ENCODE measurements at places on chromosomes 5 and 9.

DNA sequence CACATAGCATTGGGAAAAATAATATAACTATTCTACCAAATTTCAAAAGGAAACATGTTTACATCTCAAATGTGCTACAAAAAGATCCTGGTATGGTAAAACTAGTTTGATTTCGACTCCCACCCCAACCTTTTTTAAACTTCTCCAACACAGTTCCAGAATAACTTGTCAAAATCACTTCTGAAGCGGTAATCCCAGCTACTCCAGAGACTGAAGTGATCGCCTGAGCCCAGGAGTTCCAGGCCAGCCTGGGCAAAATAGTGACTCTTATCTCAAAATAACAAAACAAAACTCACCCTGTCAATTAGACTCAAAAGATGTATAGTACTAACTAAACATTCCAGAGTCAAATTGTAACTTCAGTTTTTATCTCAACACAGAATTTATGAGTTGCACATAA, 71.3 kb upstream of the RNF38 start:
- no peak for DNase-seq

GRCh38 chr5:104952876-104953275, 1390.3 kb upstream of the NUDT12 start:
- no peak for DNase-seq

GRCh38 chr9:121816845-121817450, 165.5 kb downstream of the DAB2IP start:
- DNase-seq, result no peak

DNA sequence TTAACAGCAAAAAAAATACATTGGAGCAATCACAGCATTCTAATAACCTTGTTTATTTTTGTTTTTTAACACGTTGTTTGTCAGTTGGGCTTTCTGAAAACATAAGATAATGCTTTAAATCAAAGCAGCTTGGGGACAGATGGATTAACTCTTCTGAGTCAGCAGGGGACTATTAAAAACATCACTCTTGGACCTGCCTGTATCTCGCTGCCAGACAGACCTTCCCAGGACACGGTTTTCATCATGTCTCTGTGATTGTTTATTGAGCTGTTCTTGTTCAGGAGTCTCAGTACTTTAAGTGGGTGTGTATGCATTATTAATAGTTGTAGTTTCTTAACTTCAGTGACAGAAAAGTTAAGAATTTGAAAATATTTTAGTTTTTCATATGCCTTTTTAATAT, 173.2 kb downstream of the SH3GL2 start:
- no peak for DNase-seq

- DNase-seq, result no peak
Measured at GRCh38 chr5:72647806-72648205, 140.6 kb upstream of the ZNF366 start.

- peak; percentile 74 for DNase-seq
Measured at GRCh38 chr5:122845229-122846050, at the start of gene SNX24. Gene SNX24, plus strand, starts transcription at chr5:122845613. Its CDS starts 21 bp downstream, at chr5:122845634.

DNA sequence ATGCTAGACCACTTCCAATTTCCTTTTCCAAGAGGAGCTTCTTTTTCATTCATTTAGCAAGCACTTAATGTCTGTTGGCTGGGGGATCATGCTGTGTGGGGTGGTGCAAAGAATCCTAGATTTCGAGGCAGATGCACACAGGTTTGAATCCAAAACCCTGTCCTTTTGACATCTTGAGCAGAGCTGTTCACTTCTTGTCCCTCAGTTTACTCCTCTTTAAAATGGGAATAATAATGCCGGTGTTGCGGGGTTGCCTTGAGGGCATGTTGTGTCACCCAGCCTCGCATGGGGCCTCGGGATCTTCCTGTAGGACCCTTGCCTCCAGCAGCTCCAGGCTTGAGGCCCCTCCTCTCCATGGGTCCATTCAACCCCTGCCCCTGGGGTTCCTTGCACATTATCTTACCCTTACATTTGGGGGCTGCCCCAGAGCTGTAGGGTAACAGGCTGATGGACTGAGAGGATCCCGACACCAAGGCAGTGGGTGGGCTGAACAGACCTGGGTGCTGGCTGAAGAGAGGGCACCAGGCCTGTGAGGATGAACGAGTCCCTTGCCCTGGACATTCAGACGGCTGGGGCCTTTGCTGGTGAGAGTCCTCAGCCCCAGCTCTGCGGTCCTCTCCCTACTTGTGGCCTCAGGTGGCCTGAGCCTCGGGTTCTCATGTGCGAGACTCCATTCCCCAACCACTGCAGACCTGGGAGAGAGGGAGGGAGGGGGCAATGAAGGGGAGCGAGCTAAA, 145.8 kb downstream of the BARX1 start:
- DNase-seq, result no peak

GRCh38 chr5:4847766-4848165, 292.4 kb upstream of the ADAMTS16 start:
- DNase-seq, result no peak

- no peak for DNase-seq
Measured at GRCh38 chr5:35488055-35488454, 129.6 kb upstream of the SPEF2 start.

DNA sequence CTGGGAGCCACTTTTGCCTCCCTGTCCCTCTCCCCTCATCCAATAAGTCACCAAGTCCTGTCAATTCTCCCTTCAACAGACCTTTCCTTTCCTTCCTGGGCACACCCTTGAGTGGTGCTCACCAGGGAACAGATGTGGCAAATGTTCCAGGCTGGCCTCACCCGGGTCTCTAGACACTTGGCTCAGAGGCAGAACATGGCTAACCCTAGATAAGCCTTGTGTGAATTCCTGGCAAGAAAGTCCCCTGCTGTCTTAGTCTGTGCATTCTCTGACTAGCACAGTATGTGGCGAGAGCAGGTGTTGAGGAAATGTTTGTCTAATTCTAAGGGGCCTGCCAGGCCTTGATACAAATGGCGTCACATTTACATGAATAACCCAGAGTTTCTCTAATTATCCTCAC, 41.2 kb upstream of the PTGS1 start:
- DNase-seq, result no peak

DNA sequence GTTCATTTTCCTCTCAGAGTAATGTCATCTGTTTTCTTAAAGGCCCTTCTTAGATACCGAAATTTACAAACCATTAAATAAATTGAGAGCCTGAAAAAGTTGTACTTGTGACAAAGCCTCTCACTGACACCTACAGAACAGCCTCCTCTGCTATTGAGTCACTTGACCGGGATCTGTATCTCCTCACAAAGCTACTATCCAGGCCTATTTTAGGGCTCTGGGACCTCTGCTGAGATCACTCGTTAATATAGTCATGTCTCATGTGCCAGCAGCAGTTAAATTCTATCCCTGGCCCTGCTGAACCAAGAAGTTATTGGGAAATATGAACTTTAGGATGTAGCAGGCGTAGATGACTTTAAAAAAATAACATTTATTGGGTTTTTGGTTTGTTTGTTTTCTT, 31.1 kb downstream of the FBXO38 start:
- DNase-seq, result no peak

GRCh38 chr9:123234853-123235252, 33.5 kb downstream of the STRBP start:
- DNase-seq, result no peak

DNA sequence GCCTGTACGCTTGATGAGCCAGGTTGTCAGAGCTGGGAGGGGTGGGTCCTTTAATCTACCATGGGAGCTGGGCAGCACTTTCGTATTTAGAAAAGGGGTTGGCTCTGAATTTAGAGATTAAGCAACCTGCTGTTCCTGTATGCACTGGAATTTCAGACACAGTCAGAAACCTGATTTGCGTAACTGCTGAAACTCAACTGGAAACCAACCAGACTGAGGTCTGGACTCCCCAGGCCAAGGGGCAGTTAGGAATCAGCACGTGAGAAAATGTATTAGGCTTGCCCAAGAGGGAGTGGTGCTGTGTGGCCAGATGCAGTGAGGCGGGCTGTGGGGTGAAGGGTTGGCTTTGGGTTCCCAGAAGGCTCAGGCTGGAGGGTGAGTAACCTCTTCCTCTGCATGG, 235.0 kb downstream of the GOLPH3 start:
- no peak for DNase-seq

- DNase-seq, result no peak
Measured at GRCh38 chr9:123162360-123162759, 106.0 kb downstream of the STRBP start.

- peak; percentile 41 for DNase-seq
Measured at GRCh38 chr5:88707216-88707965, 175.6 kb downstream of the MEF2C start.

- DNase-seq, result peak; percentile 14
Measured at GRCh38 chr9:93094658-93095204, 1.3 kb upstream of the CARD19 start.

GRCh38 chr5:150006318-150006717, 5.8 kb downstream of the HMGXB3 start:
- DNase-seq, result no peak

DNA sequence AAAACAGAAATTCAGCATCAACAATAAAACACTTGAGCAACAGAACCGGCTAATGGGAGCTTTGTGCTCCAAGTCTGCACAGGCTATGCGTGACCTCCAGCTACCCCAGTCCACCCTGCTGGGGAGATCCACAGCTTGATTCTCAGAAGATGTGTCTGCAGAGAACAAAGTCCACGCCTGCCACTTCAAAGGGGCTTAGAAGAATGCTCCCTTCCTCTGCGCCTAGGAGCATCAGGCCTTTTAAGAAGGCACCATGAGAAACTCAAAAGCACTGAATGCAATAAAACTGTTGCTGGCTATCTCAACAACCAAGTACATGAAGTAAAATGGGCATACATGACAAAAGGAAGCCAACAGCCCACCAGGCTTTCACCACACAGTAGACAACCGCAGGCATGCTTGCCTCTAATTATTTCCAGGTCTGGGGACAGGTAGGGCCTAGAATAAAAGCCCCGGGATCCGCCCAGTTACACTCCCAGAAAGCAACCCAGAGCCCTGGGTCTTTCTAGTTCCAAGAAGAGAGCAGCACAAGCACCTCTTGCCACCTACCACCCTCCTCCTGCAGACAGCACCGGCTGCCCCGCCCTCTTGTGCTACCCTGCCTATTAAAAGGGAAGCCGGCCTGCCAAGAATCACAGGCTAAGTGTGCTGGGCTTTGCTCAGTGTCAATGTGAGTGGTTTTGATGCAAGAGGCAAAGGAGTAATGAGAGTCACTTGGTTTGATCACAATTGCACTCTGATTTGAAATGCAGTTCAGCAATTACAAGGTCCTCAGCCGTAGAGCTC, 123.2 kb downstream of the SPOCK1 start:
- no peak for DNase-seq

GRCh38 chr9:109585796-109586195, 87.7 kb upstream of the PTPN3 start:
- DNase-seq, result no peak

- DNase-seq, result peak; percentile 91
Measured at GRCh38 chr5:68528821-68529273, 313.3 kb downstream of the PIK3R1 start.

- DNase-seq, result no peak
Measured at GRCh38 chr5:159782197-159782994, 133.9 kb upstream of the ADRA1B start.

DNA sequence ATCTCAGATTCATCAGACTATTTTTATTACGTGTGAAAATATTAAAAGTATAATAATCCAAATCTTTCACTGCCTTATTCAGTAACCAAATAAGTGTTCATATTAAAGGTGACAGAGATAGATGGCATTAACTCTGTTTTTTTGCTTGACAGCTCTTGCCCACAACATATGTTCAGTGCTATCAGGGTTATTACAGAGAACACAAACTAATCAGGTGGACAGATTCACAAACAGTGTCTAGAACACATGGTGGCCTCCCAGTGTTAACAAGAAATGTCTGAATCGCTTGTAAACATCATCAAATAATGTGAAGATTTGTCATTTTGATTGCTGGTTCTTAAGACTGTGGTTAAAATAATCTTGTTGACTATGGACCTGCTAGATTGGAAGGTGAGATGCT, 609.1 kb upstream of the GRAMD2B start:
- no peak for DNase-seq

DNA sequence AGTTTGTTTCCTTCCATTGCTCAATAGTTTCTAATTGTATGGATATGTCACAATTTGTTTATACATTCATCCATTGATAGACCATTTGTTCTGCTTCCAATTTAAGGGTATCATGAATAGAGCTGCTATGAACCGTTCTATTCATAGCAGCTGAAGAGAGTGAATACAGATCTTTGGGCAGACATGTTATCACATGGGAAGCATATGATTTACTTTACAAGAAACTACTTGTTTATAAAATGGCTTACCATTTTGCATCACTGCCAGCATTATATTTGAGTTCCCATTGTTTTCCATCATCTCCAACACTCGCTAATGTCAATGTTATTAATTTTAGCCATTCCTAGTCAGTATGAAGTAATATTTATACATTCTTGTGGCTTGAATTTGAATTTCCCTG, 549.0 kb downstream of the MAT2B start:
- no peak for DNase-seq

GRCh38 chr5:2135354-2135753, 252.6 kb upstream of the IRX4 start:
- DNase-seq, result no peak

GRCh38 chr9:91741522-91741921, 208.5 kb downstream of the ROR2 start:
- DNase-seq, result peak; percentile 72

GRCh38 chr5:144237851-144238250, 67.2 kb downstream of the KCTD16 start:
- no peak for DNase-seq

- peak; percentile 75 for DNase-seq
Measured at GRCh38 chr9:13485068-13485596, 205.6 kb upstream of the MPDZ start.

- no peak for DNase-seq
Measured at GRCh38 chr9:112042244-112042638, 132.9 kb downstream of the SUSD1 start.

DNA sequence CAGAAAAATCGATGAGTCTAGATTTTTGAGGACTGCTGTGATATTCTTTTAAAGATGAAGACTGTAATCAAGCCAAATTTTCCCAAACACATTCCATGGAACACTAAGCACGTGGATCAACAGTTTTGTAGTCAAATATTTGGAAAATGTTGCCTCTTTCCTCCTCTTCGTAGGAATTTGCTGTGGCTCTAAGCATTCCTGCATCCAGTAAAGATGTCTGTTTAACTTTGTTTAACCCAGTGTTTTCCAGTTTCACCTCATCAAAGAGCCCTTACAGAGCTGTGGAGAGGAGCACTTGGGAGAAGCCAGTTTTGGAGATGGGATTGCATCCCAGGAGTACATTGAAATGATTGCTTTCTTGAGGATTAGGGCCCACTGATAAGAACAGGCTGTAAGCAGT, 58.9 kb downstream of the INSYN2B start:
- DNase-seq, result peak; percentile 19

GRCh38 chr9:20714442-20715415, 30.7 kb downstream of the FOCAD start:
- no peak for DNase-seq

- peak; percentile 89 for DNase-seq
Measured at GRCh38 chr5:174827558-174827957, 103.2 kb downstream of the MSX2 start.

All from fibroblast of skin of right biceps (primary cell).